GM13976 (cell line): ENCODE measurements at places on chromosomes 11 and 22.
A peak's percentile ranks its signal among the peaks of the same experiment; 100 is the strongest.

DNA sequence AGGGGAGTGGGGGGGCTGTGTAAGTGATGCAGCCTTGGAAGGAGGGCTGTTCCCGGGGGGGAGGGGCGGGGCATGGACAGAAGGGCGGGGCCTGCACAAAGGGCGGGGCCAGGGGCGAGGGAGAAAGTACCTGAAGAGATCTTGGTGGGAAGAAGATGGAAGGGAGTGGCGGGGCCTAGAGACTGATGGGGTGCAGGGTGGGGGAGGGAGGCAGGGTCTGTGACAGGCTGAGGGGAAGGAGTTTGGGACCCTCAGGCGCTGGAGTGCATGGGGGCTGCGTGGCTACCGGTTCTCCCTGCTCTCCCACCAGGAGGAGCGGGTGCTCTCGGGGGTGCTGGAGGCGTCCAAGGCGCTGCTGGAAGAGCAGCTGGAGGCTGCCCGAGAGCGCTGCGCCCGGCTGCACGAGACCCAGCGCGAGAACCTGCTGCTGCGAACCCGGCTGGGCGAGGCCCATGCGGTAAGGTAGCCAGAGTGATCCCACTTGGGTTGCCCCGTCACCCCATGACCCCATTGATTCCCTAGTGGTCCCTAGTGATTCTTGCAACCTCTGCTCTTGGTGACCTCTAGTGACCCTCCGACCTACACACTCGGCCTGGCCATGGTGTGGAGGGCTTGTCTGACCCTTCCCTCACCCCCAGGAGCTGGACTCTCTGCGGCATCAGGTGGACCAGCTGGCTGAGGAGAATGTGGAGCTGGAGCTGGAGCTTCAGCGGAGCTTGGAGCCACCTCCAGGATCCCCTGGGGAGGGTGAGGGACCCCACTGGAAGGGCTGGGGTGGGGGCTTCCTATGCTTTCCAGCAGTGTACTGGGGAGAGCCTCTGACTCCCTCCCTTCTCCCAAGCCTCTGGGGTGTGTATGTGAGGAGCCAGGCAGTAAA, 3.1 kb downstream of the CCDC88B start:
- no peak for DNase-seq

DNA sequence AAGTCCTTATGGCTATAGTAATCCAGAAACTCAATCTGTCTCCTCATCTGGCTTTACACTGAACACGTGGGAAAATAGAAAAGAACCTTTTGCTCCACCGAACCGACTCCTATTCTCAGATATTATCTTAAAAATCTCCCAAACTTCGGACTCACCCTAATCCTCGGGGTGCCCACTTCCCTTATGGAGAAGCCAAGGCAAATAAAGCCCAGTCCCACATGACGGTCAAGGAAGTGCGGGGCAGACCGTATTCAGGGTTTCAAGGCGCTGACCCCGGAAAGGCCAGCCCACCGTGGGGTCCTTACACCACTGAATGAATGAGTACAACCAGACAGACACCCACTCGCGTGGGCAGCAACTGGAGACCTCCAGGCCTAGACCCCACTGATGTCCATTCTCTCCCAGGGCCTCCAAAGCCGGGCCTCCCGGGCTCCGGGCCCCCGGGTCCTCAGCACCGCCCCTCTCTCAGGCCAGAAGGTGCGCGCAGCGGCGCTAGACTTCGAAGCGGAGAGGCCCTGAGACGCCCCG, 489 bp downstream of the NUP98 start:
- DNase-seq, result no peak

GRCh38 chr22:30876915-30877553, 91.5 kb downstream of the MORC2 start:
- no peak for DNase-seq

DNA sequence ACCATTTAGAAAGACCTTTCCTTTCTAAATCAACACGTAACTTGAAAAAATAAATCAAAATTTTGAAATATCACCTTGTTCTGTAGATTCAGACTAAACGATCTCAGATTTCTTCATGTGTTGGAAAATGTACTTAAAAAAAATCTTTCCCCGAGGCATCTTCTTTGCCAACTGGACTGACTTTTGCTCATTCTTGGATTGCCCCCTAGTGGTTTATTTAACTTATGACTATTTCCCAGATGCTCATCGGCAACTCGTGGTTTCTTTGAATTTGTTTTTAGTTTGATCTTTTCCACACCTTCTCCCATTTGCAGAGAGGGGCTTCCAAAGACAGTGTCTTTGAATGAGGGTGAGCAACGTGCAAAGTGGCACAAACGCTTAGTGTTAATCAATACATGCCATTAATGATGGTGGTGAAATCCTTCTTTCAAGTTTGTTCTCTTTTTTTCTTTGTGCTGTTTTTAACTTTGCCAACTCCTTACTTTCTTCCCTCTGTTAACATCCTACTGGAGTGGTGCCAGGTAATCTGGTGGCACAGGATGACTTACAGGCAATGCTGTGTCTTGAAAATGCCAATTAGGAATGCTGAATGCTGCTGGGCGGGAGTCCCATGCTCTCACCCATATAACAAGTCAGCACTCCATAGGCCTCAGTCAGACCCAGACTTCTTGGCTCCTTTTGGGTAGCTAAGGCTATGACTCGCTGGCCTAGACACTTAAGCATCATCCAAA, 18.3 kb downstream of the PRSS23 start:
- DNase-seq, result peak; percentile 56

- no peak for DNase-seq
These were observed 61.3 kb upstream of the WNT11 start for GRCh38 chr11:76267556-76267955.

DNA sequence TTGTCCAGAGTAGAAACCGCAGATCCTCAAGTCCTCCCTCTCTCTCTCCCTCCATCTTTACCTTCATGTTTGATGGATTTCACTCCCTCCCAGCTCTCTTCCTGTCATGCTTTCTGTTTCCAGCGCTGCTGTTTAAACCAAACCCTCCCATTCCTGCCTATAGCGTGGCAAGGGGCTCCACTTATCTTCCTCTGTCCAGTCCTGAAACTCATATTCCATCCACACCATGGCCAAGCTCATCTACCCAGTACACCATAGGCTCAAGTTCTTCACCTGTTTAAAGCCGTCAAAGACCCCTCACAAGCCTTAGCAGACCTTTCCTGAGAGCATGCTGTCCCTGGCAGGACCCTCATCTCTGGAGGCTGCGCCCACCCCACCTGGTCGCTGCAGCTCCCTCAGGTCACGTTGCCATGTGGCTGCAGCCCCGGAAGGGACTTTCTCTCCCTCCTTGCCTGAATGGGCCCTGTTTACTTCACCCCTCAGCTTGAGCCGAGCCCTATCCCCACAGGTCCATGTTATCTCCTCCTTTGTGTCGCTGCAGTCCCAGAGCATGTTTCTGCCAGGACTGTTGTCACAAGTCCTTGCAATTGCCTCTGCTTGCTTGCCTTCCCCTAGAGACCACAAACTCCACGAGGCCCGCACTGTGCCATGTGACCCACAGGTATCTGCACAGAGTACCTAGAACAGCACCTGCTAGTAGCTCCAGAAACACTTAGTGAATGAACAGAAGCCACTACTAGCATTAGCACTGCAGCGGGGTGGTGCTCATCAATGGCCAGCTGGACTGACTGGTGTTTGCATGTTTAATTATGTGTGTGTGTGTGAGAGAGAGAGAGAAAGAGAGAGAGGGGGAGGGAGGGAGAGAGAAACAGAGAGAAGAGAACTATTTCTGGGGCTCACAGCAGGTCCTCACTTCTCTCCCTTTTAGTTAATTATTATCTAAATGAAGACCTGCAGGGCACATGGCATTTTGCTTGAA, 149.4 kb upstream of the SNX19 start:
- DNase-seq, result no peak
